ENCODE measurements at places on chromosomes 16 and 17. TPM values are rescaled to one million over a fixed set of nuclear protein-coding genes. Genes with fewer than 3 reads are reported as not detected.

GRCh38 chr17:67520916-67521774 is 144.1 kb downstream of the PITPNC1 start:
- no peak for DNase-seq

DNA sequence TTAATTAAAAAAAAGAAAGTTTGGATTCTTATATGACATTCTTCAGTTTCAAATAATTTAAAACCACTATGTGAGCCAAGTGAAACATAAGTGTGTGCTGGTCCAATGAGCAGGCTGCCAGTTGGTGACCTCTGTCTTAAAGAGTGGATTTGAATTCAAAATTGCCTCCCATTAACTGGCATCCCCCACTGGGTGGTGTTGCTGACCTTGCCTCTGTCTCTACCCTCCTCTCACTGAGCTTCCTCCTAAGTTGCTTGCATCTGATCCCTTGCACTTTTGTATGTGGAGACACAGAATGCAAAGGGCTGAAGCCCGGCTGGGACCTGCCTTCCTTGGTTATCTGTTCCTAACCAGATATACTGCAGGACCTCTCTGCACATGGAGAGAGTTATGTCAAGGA is 160.6 kb downstream of the CYLD start:
- DNase-seq = no peak

DNA sequence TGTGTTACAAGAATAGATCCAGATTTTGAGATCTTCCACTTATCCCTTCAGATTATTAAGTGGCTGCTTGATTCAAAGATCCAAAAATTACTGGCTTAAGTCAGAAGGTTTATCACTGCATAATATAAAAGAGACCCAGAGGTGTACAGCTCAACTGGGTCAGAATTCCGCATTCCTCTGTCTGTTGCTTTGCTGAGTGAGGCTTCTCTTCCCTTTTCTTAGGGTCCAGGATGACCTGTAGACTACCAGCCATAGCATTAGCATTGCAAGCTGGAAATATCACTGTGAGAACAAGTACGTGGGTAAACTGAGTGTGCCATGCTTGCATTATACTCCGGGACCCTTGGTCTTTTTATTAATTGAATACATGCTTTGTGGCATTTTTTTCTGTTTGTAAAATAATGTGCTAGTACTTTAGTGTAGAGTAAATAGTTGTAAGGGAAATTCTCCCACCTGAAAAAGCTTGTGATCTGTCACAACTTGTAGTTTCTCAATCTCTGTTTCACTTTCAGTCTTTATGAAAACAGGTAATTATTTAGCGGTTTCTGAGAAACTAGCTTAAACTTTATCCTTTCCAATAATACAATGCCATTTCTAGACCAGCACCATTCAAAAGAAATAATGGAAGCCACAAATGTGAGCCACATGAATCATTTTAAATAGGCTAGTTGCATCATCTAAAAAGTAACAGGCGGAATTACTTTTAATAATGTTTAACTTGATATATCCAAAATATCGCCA is 61.6 kb downstream of the TNRC6C start:
- DNase-seq = no peak

DNA sequence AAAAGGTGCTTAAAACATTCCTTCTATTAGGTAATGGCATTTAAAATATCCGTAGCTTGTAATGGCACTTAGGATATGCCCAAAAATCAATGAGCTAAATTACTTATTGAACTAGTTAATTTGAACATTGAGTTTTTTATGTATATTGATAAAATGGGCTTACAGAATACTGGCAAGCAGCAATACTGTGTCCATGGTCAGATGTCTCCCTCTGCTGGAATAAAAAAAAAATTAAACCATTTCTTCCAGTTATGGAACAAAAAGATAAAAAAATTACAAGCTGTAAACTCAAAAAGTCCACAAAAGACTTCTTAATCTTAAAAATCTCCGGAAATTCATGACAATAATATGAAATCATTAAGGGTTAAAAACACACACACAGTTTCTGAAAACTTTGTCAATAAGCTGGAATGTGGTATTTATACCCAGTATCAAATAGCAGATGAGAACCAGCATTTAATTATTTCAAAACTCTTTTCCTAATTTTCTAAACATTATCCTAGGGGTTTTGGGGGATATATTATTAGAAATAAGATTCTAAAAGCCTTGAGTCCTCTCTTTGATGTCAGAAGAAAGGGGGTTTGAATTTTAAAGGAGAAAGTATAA is 21.5 kb upstream of the PSMD7 start:
- no peak for DNase-seq

DNA sequence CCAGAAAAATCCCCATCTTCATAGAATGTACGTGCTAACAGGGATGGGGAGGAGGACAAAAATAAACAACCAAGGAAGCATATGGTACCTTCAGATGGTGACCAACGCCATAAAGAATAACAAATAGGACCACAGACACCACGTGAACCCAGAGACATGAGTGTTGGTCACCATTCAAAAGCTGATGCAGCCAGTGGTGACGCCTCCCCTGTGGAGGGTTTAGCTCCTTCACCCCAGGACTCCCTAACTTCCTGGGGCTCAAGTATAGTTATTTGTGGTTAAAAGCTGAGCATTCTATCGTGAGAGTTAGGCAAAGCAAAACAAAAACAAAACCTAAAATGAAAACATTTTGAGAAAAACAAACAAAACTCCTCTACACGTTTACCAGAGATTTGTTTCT is 184.7 kb downstream of the SOX9 start:
- DNase-seq = no peak

DNA sequence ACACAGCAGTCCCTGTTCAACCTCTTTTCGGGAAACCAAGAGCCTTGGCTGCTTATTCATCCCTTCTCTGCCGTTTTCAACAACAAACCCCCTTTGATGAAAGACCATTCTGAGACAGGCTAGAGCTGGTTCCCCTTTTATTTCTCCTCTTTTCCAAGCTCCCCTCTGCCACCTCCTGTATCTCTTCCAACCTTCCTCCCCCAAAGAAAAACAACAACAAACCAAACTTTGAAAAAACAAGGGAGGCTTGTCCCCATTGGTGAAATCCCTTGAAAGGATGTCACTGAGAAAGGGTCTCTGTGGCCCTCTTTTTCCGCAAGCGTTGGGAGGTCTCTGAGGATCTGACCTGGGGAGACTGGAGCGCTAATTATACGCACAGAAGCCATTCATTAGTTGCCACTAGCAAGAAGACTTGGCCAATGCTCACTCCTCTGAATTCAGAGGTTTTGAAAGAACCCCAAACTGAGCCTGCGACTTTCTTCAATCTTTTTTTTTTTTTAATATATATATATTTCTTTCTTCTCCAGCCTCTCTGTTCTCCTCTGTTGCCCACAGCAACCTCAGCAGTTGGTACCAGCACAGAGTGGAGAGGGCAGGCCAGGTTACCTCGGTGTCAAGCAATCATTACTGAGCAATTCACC is 101.4 kb downstream of the PITPNC1 start:
- DNase-seq = no peak

- no peak for DNase-seq
These were observed 53.7 kb downstream of the NFAT5 start for GRCh38 chr16:69619514-69619913.

GRCh38 chr17:8253801-8254200 is 4.7 kb downstream of the PFAS start:
- no peak for DNase-seq

DNA sequence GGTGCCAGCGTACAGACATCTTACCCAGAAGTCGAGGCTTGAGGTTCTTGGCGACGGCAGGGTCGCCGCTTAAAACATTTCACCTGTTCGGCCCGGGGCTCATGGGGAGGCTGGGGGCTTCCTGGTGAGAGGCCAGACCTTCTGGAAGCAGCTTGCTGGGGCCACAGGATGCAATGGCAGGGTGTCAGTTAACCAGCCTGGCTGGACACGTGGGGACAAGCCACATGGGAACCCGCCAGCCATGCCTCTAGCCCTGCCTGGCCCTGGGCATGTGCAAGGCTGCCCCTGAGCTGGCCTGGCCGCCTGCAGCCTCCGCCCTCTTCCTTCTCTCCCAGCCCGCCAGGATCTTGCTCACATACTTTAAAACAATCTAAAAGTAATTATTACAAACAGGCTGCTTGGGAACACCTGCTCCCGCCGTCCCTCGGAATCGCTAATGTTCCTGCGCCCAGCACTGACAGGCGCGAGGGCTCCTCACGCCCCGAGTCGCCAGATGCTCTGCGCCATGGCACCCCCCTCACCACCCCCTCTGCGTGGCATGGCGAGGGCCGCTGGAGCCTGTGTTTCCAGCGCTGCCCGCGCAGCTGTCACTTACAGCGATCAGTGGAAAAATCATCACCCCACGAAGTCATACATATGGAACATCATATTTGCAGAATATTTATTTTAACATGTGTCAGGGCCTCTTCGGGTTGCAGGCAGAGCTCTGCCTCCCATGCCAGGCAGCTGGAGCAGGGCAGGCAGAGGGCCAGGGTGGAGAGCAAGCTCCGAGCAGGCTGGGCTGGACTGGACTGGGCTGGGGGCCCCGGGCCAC is 188.7 kb upstream of the GSE1 start:
- DNase-seq = peak; percentile 45

DNA sequence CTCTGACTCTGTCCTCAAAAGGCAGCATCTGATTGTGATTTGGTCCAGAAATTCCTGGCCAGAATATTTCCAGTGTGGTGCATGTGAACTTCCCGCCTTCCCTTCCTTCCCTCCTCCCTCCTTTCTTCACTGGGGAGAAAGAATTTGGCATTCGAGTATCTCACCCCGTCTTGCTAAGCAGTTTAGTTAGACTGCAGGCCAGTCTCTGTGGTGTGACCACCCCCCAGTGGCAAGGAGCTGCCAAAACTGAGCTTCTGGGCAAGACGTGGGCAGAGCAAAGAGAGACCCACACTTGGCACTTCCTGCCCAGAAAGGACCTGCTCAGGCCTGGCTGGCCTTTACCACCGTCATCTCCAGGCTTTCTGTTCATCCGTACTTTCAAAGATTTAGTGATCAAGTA is 36.4 kb downstream of the SNX20 start:
- no peak for DNase-seq

DNA sequence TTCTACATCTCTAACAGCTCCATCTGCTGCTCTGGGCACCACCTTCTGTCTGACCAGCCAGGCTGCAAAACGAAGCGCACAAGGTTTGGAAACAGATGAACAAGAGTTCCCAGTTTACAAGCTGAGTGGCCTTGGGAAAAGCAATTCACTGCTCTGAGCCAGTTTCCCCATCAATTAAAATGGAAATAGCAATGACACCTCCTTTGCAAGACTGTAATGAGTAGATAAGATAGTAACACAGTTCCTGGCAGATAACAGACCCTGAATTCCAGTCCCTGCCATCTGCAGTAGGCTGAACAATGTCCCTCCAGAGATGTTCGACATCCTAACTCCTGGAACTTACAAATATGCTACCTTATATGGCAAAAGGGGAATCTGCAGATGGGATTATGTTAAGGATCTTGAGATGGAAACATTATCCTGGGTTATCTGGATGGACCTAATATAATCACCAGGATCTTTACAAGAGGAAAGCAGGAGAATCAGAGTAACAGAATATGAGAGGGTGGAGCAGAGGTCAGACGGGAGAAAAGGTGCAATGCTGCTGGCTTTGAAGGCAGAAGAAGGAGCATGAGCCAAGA is 27.9 kb downstream of the CPPED1 start:
- DNase-seq = no peak

Gene SLC5A11
- not detected for total RNA-seq

Data from Right ventricle myocardium inferior (tissue), 1 donor.